ENCODE measurements at places on chromosomes 1 and 21. TPM values are rescaled to one million over a fixed set of nuclear protein-coding genes. Genes with fewer than 3 reads are reported as not detected.

Gene INAVA
- 39.8 TPM for total RNA-seq

Gene TSPAN2
- 1.1 TPM for total RNA-seq

Gene ANGPTL1
- total RNA-seq: not detected

Gene ADAM30
- not detected for total RNA-seq

Gene CLCA1
- total RNA-seq: not detected

Gene PER3
- 0.70 TPM for total RNA-seq

Gene GSTM1
- total RNA-seq: not detected

Gene TTC39A
- 1.6 TPM for total RNA-seq

Gene CYP4Z1
- not detected for total RNA-seq

Gene CD5L
- not detected for total RNA-seq

Gene S100B
- not detected for total RNA-seq

Gene KIF26B
- total RNA-seq: 0.06 TPM

Gene CD2
- total RNA-seq: not detected
